ENCODE measurements at places on chromosomes 5 and 9.

- no peak for DNase-seq
These were observed 18.1 kb downstream of the MAMDC2 start for GRCh38 chr9:70061776-70062175.

DNA sequence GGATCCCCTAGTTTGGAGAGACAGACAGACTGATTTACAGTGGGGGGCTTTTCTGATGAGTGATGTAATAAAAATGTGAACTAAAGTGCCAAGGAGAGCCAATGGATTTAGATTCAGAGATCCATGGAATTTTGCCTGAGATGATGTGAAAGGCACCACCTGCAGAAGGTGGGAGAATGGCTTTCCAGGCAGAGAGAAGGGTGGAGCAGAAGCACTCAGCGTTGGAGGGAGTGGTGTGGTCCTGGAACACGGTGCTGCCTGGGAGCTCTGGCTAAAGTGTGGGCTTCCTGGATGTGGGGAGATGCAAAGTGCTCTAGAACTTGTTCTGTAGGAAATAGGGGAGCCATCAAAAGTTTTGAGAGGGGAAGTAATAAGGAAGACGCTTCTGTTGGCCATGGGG lies 57.0 kb downstream of the IQGAP2 start:
- DNase-seq: no peak

DNA sequence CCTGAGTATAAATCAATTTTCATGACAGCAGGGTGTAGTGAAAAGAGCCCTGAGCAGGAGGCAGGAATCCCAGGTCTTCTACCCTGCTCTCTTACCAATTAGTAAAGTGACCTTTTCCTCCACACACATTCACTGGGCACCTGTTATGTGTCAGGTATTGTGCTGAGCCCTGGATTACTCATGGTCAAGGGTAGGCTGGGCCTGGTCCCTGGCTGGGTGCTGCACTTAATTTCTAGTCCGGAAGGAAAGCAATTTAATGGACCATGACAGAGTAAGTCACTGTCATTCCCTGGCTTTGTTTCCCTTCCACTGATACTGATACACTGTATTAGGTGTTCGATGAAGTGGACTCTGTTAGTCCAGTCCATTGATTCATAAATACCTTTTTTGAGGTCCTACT lies 29.1 kb upstream of the BRINP1 start:
- no peak for DNase-seq

DNA sequence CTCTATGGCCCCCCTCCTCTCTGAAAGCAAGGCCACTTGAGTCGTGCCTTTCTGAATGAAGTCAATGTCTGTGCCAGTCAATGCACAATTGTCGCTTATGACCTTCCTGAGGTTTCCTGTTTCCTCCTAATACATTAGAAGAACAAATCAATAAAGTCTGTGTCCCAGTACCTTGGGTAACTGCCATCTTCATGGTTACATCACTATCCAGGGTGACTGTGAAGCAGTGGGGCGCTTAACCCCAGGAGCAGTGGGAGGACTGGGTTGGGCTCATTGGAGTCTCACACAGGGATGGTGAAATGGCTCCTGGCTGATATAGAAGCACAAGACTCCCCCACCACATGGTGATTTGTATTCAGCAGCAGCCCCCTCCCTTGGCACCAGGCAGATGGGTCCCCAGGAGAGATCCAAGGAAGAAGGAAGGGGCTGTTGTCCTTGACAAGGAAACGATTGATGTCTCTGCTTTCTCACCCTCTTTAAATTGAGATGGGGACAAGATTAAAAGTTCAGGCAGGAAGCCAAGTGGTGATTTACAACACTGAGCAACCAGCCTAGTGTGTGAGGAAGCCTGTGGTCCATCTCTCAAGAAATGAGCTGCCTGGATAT lies 261.9 kb upstream of the ZNF462 start:
- no peak for DNase-seq

DNA sequence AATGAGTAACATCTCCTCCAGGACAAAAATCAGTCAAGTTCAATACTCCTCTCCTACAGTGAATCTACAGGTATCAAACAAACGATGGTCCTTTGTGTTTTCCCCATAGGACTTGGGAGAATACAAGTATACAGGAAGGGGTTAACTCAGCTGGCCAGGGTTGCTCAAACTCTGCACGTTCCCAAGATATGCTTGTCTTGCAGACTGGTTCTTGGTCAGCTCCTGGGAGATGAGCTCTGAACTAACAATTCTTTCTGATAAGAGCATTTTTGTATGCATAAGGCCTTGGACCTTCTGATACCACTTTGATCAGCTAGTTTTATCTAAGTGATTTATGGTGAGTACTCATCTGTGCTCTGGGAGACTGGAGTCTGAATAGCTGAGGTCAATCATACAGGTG lies 42.1 kb downstream of the LOX start:
- no peak for DNase-seq

All from KBM-7 (cell line).